Diencephalon (tissue), 1 donor: ENCODE measurements at places on chromosomes 5 and 9. TPM values are rescaled to one million over a fixed set of nuclear protein-coding genes. Genes with fewer than 3 reads are reported as not detected.

Gene PSAT1
- total RNA-seq, result 48.9 TPM

Gene MEF2C
- total RNA-seq, result 104 TPM

Gene HMMR
- total RNA-seq, result 4.4 TPM

Gene PCSK1
- 19.1 TPM for total RNA-seq

Gene ZNF782
- 27.2 TPM for total RNA-seq

Gene PLPP7
- 9.2 TPM for total RNA-seq

Gene SPATA31D3
- total RNA-seq, result not detected

Gene ORM2
- not detected for total RNA-seq

Gene KIF2A
- total RNA-seq, result 254 TPM

Gene SMIM33
- total RNA-seq, result not detected

Gene WWC1
- 36.2 TPM for total RNA-seq

Gene CDC20B
- 1.6 TPM for total RNA-seq

Gene NIPAL4
- 0.23 TPM for total RNA-seq

Gene PCAT7
- total RNA-seq, result not detected

Gene KIF24
- 3.2 TPM for total RNA-seq

Gene FGFR4
- 1.6 TPM for total RNA-seq

Gene COL15A1
- total RNA-seq, result 6.7 TPM

Gene FRMPD1
- 3.0 TPM for total RNA-seq

Gene TCF7
- total RNA-seq, result 0.92 TPM
